Activated CD8-positive, alpha-beta T cell treated with anti-CD3 and anti-CD28 coated beads, Interleukin-2, amount 10 ng/mL, durations not matched to agents 7 days and 5 days (primary cell): ENCODE measurements at places on chromosomes 13 and 19. TPM values are rescaled to one million over a fixed set of nuclear protein-coding genes. Genes with fewer than 3 reads are reported as not detected.

GRCh38 chr13:98267080-98267912 is 90.2 kb upstream of the RNF113B start:
- no peaks in the 10 kb centered on the region for H3K4me1 ChIP-seq
- H3K27me3 ChIP-seq: peaks cover 4% of the 10 kb centered on the region
- no peak for DNase-seq
- H3K27ac ChIP-seq: no peak overlapping the region
- H3K4me3 ChIP-seq: no peak overlapping the region

DNA sequence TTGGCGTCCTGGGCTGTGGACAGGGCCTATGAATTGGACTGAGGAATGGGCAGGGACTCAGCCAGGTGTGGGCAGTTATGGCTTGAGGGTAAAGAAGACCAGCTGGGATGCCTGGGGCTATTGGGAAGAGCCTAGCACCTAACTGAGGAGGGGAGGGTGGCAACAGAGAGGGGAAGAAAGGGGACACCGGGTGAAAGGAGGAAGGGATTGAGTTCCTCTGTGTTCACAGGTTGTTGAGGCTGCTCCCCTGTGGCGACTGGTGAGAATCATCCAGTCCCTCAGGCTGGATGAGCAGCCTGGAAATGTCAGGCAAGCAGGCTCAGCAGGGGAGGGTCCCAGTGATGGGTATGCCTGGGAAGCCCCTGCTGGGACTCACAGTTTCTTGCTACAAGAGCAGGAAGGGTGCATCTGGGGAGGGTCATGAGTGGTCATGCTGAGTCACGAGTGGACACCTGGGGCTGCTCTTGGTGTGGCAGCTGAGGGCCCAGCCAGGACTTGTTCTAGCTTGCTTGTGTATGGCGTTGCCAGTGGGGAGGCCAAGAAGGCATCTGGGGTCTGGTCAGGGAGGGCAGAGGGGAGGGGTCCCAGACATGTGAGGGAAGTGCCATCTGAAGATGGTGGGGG is 1.4 kb downstream of the ZNF324 start:
- peak overlapping the region; percentile 60 for H3K27ac ChIP-seq
- H3K4me3 ChIP-seq: peak overlapping the region; percentile 83
- peaks cover 21% of the 10 kb centered on the region for H3K36me3 ChIP-seq
- no peak for DNase-seq

DNA sequence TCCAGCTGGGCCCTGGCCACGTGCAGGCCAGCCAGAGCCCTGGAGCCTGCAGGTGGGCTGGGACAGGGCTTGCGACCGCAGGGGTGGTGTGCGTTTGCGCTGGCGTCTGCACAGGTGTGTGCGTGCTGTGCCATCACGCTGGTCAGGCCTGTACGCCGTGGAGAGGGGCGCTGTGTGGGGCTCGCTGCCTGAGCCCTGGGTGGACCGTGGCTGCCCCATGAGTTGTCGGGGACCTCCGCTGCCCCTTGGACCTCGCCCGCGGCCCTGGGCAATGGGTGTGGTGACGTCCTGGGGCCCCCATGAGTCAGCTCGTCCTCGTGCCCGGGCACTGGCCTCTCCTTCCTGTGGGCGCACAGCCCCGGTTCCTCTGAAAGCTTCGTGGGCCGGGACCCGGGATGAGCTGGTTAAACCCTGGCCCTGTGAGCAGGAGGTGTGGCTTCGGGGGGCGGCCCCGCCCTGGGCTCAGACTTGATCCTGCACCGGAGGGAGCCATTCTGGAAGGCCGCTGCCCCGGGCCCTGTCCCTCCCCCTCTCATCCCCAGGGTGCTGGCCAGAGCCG is 6.8 kb downstream of the CSNK1G2 start:
- no peak overlapping the region for H3K27ac ChIP-seq
- peaks cover 26% of the 10 kb centered on the region for H3K4me1 ChIP-seq
- no peak for DNase-seq
- H3K27me3 ChIP-seq: no peaks in the 10 kb centered on the region
- H3K4me3 ChIP-seq: no peak overlapping the region

The BCL3 gene
- total RNA-seq: 25.1 TPM

The DACT3 gene
- total RNA-seq: 0.42 TPM

The DGKH gene
- total RNA-seq: 20.3 TPM

DNA sequence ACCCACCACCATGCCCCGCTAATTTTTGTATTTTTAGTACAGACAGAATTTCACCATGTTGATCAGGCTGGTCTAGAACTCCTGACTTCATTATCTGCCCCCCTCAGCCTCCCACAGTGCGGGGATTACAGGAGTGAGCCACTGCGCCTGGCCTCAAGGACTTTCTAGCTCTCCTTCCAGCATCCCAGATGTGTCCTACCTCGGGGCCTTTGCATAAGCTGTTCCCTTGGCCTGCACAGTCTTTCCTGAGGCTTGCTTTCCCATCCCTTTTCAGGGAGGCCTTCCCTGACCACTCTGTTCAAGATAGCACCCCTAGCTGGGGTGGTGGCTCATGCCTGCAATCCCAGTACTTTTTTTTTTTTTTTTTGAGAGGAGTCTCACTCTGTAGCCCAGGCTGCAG is 14.3 kb upstream of the BCAM start:
- H3K4me3 ChIP-seq: no peak overlapping the region
- peaks cover 21% of the 10 kb centered on the region for H3K4me1 ChIP-seq
- no peak overlapping the region for H3K27ac ChIP-seq
- DNase-seq: no peak
- no peaks in the 10 kb centered on the region for H3K36me3 ChIP-seq

- no peak for DNase-seq
- peaks cover 13% of the 10 kb centered on the region for H3K27me3 ChIP-seq
- H3K27ac ChIP-seq: no peak overlapping the region
- H3K4me3 ChIP-seq: no peak overlapping the region
- H3K4me1 ChIP-seq: no peaks in the 10 kb centered on the region
- no peaks in the 10 kb centered on the region for H3K36me3 ChIP-seq
These were observed 46.4 kb upstream of the FAM216B start for GRCh38 chr13:42735010-42735409.

- H3K36me3 ChIP-seq: no peaks in the 10 kb centered on the region
- no peak within 1 kb of the TSS for H3K27ac ChIP-seq
These were observed at the start of gene TMEM272 for GRCh38 chr13:51844862-51845573. TSS of gene TMEM272 (minus strand) at chr13:51845177. CDS start at chr13:51838530, 6,647 bp downstream.

The LATS2 gene
- total RNA-seq: 4.2 TPM

The SPRY2 gene
- total RNA-seq: 0.29 TPM
